Ovary (tissue), 10 donors: ENCODE measurements at places on chromosomes 7 and 10. TPM values are rescaled to one million over a fixed set of nuclear protein-coding genes. Genes with fewer than 3 reads are reported as not detected.

VSTM2A gene
- total RNA-seq: not detected

CCDC172 gene
- not detected for total RNA-seq

CCDC201 gene
- not detected for total RNA-seq

- DNase-seq: no peak
Observed at GRCh38 chr10:35674843-35675242, 32.7 kb upstream of the FZD8 start.

DNA sequence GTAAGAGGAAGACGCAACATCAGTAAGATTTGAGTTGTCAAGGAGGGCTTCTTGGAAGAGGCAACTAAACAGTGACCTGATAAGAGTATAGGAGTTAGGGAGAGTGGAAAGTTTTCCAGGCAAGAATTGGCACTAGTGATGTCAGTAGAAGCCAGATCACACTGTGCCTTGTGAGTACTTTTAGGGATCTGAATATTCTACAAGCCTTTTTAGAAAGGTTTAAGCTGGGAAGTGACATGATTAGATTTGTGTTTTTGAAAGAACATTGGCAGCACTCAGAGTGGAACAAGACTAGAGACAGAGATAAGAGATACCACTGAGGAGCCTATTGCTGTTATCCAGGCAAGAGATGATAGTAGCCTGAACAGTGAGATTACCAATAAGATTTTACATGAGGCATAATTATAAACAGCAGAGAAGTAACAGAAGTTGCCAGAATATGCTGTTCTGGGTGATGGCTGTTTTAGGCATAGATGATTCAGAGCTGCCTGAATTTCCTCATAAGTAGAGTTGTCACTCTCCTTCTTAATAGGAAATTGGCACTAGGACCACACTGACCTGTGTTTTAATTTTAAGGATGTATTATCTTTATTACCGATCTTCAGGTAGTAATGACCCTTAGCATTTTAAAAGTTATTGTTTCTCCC, 45.6 kb downstream of the NHLRC2 start:
- DNase-seq: no peak

DNA sequence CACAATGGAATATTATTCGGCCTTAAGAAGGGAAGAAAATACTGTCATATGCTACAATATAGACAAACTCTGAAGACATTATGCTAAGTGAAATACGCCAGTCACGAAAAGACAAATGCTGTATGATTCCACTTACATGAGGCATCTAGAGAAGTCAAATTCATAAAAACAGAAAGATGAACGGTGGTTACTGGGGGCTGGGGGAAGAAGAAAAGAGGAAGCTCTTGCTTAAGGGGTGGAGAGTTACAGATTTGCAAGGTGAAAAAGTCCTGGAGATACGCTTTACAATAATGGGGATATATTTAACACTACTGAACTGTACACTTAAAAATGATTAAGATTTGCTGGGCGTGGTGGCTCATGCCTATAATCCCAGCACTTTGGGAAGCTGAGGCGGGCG, 49.0 kb downstream of the PSMC2 start:
- no peak for DNase-seq

DNA sequence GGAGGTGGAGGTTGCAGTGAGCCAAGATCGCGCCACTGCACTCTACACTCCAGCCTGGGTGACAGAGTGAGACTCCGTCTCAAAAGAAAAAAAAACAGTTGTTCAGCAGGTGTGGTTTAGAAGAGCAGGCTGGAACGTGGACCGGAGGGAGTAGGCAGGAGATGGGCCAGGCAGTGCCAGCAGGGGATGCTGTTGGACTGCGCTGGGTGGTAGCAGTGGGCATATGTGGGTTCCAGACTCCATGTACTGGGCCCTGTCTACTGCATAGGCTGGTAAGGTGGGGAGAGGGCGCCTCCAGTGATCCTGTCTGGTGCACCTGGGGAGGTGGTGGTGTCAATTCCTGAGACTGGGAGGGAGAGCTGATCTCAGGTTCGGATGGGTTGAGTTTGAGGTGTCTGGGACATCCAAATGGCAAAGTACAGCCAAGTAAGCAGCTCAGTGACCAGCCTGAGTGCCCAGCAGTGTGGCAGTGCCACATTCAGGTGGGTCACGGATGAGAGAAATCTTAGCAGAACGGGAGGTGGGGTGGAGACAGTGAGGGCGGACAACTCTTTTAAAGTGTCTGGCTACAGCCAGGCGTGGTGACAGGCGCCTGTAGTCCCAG, 25.9 kb downstream of the SFXN4 start:
- no peak for DNase-seq

- DNase-seq: no peak
Observed at GRCh38 chr7:126362746-126363145, 890.0 kb downstream of the GRM8 start.

- DNase-seq: no peak
Observed at GRCh38 chr7:29342761-29343160, 148.2 kb downstream of the CHN2 start.

- peak; percentile 80 for DNase-seq
Observed at GRCh38 chr7:151017953-151018420, 6.3 kb downstream of the ATG9B start.

DNA sequence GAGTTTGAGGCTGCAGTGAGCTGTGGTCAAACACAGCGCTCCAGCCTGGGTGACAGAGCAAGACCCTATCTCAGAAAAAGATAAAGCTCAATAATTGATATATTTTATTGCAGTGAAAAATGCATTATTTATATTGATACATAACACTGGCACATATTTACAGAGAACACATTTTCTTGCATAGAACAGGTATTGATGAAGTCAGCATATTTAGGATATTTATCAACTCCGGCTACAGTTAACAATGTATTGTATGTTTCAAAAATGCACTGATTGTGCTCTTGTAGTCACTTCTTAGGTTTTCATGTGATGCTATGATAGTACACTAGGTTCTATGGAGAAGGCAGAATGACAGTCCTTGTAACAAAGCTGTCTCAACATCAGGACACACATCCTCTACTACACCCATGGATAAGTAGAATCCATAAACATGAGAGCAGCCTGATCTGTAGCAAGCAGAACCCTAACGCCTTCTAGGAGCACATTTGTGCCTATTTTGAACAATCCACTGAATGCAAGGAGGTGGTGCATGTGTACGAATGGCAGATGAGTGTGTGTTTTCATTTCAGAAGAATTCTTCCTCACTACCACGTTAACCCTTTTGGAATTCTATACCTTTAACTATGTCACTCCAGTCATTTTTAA, 586.1 kb upstream of the CELF2 start:
- no peak for DNase-seq

DNA sequence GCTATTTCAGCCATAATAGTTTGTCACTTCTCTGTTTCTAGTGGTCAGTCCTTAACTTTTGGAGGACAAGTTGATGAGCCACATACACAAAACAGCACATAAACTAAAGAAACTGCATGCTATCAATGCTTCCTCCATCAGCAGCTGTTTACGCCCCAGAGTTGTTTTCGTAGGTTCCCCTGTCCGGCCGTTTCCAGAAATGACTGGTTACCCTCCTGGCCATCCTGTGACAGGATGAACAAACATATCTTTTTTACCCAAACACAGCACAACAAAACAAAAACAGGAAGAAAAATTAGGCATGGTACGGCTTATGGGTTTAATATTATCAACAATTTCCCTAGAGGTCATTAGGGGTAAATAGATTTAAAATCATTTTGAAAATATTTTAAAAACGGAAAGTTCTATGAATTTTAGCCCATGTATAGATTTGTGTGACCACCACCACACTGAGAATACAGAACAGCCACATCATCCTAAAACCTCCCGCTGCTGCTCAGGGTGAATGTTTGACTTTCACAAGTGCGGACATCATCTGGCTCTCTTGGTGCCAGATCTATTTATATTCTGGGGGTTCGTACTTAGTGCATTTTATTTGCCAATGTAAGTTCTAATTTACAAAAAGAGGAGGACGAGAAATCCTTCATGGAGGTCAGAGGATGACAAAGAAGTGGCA, 74.8 kb downstream of the HIPK2 start:
- no peak for DNase-seq

DNA sequence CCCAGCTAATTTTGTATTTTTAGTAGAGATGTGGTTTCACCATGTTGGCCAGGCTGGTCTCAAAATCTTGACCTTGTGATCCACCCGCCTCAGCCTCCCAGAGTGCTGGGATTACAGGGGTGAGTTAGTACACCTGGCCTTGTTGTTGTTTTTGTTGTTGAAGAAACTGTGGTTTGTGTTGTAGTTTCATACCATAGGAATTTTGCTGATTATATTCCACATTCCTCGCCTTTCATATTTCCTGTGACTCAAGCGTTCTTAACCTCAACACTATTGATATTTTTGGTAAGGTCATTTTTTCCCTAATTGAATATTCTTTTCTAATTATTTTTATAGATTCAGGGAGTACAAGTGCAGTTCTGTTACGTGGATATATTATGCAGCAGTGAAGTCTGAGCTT, 16.7 kb downstream of the LIPF start:
- no peak for DNase-seq

- DNase-seq: no peak
Observed at GRCh38 chr7:98921608-98922372, 43.5 kb downstream of the TRRAP start.

GRCh38 chr7:100209493-100209892, 10.3 kb upstream of the PVRIG start:
- no peak for DNase-seq

DNA sequence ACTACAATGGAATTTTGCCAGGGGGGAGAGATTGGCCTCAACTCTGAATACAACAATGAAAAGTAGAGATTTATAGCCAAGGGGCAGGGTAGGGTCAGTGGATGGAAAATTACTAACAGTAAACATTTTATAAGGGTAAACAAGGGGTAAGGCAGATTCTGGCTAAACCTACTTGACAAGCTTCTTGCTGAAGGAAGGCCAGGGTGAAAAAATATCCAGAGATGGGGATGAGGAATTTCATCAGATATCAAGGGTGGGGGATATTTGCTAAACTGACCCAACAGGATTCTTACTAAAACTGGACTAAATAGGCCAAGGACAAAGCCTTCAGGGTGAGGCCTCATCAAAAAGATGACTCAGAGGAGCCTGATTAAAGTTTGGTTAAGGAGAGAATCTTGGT, 156.3 kb downstream of the RTKN2 start:
- DNase-seq: no peak

GRCh38 chr10:96450529-96451207, 63.1 kb downstream of the TLL2 start:
- DNase-seq: no peak

DNA sequence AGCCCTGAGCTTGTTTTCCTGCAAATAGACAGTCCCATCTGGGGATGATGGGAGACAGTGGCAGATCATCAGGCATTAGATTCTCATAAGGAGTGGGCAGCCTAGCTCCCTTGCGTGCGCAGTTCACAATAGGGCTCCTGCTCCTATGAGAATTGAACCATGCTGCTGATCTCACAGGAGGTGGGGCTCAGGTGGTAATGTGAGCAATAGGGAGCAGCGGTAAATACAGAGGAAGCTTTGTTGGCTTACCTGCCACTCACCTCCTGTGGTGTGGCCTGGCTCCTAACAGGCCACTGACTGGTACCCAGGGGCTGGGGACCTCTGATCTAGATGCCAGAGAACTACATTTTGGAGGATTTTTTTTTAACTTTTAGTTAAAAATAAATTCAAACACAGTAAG, 434.8 kb upstream of the MKI67 start:
- DNase-seq: no peak

- DNase-seq: no peak
Observed at GRCh38 chr7:90596671-90597562, 796 bp downstream of the CDK14 start.
